Naive thymus-derived CD4-positive, alpha-beta T cell (primary cell): ENCODE measurements at places on chromosomes 7 and 10.

GRCh38 chr10:132248455-132249225 lies 59.1 kb downstream of the STK32C start:
- peak; percentile 45 for DNase-seq

DNA sequence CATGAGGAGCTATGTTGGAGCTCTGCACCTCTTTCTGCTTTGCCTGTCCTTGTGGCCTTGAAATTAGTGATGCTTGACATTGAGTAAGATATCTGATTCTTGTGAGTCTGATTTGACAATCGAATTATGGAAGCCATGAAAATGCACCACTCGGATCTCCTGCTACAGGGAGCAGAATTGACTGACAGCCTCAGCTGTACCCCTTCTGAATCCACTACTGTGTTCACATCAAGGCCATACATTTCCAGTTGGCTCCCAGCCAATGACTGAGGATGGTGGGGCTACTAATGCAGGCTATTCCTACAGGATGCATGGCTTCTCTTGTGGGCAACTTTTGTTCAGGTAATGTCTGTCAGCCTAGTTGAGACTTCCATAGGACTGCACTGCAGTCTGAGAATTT lies 321.9 kb downstream of the REEP3 start:
- no peak for DNase-seq

GRCh38 chr10:58086144-58086762 lies 181.4 kb downstream of the IPMK start:
- DNase-seq: no peak

DNA sequence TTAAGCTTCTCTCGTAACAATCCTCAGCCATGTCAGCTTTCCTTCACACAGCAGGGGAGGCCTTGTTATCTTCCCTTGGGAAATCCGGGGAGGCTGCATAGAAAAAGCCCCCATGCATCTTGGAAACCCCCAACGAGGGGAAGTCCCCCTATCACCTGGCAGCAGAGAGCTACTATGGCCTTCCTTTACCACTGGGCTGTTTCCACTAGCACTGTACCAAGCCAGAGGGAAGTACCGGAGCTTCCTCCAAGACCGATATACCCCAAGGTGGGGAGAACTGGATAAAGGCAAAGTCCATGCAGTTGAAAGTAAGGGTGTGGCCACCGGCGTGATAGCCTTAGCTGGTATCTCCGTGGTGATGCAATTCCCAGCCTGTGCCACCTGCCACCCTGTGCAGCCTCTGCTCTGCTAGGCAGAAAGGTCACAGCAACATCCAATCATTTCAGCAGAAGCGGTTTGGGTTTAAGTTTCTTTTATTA lies 4.4 kb upstream of the CLIP2 start:
- DNase-seq: no peak

DNA sequence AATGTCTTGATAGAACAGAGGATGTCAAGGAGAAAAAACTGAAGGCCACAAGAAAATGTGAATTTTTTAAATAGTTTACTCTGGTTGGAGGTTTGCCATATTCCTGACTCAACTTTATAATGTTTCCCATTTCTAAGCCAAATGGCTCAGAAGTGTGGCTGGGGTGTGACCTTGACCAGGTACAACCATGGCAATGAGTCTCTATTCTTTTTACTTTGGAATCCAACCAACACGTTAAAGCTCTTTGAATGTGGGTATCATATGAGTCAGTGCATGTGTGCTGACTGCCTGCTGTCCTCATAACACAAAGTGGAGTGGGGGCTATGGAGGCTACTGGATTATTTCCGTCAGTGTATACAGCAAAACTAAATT lies 33.5 kb upstream of the DLD start:
- DNase-seq: no peak

DNA sequence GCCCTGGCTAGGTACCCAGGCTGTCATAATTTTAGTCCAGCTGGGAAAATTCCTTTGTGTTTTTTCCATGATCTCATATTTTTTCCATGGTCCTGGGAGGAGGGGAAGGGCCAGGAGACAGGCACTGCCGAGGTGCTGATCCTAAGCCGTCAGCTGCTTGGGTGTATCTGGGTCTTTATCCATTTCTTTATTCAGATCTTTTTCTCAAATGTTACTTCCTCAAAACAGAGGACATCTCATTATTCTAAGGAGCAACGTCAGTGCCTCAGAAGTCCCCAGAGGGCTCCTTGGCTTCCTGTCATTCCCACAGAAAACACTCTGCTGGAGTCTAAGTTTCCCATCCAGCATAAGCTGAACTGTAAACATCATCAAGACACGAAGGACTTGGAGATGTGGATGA lies 2.8 kb upstream of the OR6V1 start:
- DNase-seq: no peak

DNA sequence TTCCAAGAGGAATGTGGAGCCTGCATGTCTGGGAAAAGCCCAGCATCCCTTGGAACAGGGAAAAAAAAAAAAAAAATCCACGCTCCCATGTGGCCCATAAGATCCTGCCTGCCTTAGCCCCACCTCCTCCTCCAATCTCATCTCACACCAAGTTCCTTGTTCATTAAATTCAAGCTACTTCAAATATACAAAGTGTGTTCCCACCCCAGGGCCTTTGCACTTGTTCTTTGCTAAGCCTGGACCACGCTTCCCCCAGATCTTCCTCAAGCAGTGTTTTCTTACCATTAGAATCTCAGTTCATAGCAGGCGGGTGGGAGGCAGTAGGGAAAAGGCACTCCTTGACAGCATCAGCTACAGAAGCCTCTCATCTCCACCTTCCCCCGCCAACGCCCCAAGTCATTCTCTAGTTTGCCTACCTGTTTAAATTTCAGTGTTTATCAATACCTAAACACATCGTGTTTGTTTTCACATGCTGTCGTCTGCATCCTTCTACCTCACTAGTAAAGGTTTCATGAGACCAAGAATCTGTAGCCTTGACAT lies 262.8 kb downstream of the FGFR2 start:
- no peak for DNase-seq

- no peak for DNase-seq
These were observed 55.8 kb downstream of the RASGEF1A start for GRCh38 chr10:43211030-43211429.

DNA sequence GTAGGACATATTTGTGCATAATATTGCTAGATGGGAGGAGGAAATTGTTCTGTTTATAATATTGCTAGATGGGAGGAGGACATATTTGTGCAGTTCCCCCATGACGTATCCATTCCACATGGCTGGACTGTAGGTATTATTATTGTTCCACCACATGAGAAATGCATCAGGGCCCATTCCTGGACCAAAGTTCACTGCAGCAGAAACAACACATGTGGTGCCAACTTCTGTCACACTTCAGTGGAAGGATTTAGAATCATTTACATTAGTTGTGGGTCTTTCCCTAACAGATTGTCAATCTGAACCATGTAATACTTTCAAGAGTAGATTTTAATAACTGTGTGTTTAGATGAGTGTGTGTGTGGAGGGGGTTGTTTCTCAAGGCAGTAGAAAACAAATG lies 32.7 kb upstream of the MACC1 start:
- DNase-seq: no peak

DNA sequence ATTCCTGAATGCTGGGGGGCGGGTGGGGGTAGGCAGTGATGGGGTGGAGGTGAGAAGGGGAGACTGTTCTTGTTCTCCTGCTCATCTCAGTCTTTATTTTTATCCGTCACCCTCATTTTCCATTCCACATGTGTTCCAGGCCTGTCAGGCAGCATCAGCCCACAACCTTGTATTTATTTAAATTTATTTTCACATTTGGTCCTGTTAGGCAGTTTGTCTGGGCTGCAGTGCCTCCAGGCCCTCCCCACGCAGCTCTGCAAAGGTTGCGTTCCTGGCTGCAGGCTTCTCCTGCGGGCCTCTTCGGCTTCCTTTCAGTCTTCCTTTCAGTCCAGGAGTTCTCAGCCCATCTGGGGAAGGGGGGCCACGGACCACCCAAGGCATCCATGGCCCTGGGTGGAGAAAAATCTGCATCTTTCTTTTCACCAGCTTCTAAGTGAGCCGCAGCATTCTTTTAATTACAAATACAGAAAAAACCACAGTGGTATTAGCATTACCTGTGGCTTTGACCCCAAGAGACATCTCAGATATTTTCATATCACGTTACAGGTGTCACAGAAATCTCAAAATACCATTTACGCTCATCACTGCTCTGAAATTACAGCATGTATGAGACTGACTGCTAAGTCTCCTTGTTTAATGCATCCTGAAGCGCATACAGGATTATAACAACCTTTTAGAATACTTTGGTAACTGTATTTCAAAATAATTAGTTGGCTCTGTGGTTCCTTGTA lies 94.0 kb downstream of the C10orf105 start:
- no peak for DNase-seq

DNA sequence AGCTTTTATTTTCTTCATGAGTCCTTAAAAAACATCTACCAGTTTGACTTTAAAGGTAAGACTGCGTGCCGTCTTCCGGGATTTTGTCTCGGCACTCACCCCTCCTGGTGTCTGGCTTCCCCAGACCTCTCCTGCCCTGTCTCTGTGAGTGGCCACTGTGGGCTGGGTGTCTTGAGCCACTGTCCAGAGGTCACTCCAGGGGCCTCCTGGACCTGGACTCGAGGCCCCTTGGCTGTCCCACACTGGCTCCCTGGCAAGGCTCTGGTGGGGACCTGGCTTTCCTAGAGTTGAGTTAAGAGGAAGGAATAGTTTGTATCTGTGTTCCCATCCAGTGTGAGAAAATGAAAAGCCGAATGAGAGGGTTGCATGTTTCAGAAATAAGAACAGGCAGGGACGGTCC lies 95.5 kb downstream of the NKX6-2 start:
- DNase-seq: no peak

DNA sequence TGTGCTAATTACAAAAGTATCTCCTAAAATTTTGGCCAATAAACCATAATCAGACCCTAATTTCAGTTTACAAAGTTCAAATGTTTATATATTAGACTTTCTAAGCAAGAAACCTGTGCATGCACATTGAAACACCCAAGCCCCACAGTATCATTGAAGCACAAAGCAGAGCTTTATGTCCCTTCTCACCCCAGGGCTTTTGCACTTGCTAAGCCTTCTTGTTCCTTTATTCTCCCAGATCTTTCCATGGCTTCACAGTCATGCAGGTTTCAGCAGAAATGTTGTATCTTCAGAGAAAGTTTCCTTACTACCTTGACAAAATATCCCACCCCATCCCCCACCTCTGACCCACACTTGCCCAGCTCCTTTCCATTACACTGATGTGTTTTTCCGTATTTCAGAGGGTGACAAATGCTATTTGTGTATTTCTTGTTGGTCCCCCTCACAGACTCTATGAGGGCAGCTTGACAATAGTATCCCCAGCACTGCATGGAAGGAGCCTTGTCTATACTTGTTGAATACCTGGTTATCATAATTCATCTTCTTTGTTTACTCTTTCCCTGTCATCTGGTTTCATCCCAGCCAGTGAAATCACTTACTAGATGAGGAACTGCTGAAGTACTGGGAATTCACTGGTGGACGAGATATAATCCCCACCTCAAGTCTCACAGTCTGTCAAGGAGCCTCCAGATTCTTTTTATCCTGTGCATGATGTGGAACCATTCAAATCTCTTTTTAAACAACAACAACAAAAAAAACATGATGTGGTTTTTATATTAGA lies 24.0 kb upstream of the PCGF5 start:
- no peak for DNase-seq

DNA sequence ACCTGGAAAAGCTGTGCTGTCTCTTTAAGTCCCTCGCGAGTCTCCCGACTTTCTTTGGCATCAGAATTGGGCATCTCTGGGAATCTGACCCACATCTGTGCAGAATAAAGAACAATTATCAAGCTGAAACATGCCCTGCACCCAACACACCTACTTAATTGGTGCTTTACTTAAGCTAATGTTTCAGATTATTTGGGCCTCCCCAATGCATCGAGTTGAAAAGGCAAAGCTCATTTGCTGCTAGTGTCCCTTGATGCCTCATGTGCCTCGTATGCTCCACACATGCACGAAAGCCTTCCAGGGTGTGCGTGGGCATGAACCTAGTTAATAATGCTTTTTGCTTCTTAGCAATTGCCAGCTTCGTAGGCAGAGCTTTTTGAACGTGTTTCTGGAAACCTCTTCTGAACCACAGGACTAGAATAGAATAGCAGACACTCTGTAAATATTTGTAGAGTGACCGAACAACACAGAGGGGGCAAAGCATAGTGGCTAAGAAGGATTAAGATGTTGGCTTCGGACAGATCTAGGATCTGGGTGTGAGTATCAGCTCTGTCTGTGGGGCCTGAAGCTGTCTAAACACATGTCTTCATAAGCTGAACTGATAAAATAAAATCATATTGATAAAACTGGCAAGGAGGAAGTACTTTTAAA lies 26.7 kb upstream of the FGFR2 start:
- no peak for DNase-seq

- no peak for DNase-seq
These were observed 15.3 kb upstream of the PRKAR2B start for GRCh38 chr7:107029061-107029763.

- DNase-seq: no peak
These were observed 220.5 kb downstream of the CCSER2 start for GRCh38 chr10:84548869-84549268.

GRCh38 chr7:18353339-18353738 lies 142.2 kb upstream of the HDAC9 start:
- DNase-seq: no peak

GRCh38 chr10:5854131-5854475 lies 35.6 kb downstream of the ANKRD16 start:
- DNase-seq: no peak

GRCh38 chr10:50992356-50992901 lies 81.9 kb upstream of the PRKG1 start:
- no peak for DNase-seq

DNA sequence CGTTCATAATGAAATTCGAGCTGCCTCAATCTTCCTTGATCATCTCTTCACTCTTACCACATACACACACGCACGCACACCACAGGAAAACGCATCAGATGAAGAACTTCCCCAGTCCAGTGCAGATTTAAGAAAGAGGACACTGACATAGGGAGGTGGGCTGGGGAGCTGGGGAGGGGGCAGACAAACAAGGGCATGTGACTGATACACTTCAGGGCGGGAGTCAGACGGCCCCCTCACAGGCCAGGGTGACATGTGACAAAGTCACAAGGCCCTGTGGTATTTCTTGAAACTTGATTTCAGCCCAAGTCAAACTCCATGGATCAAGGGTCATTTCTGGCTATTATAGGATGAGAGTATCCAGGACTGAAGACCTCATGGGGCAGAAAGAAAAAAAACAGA lies 82.6 kb downstream of the KCNMA1 start:
- no peak for DNase-seq

GRCh38 chr7:148967602-148968001 lies 60.7 kb downstream of the PDIA4 start:
- no peak for DNase-seq

- DNase-seq: no peak
These were observed 10.8 kb downstream of the ANXA11 start for GRCh38 chr10:80194373-80195045.

DNA sequence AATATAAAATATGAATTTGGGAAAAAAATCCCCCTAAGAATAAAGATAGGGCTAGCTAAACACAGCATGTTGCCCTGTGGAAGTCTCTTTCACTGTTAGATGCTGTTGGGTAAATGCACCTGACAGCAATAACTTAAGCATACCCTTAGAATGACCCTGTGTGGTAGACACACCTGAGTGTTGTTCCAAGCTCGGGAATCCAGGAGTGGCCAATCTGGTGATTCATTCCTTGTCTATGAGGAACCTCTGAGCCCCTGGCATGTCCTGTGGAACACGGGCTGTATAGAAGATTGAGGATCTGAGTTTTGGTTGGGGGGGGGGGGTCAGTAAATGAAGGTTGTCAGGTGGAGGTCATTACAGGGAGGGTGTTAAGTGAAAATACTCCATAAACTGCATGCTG lies 730.0 kb upstream of the IGFBP3 start:
- DNase-seq: no peak
